ENCODE measurements at places on chromosomes 5 and 9. TPM values are rescaled to one million over a fixed set of nuclear protein-coding genes. Genes with fewer than 3 reads are reported as not detected.

- peaks cover 7% of the 10 kb centered on the region for H3K4me1 ChIP-seq
- H3K36me3 ChIP-seq, result no peaks in the 10 kb centered on the region
- no peak overlapping the region for H3K27ac ChIP-seq
- no peak for DNase-seq
Measured at GRCh38 chr5:115718927-115719326, 93.1 kb upstream of the TMED7 start.

PNPLA7 gene
- 10.1 TPM for total RNA-seq

FBP2 gene
- total RNA-seq, result not detected

HCN1 gene
- total RNA-seq, result 0.09 TPM

DNA sequence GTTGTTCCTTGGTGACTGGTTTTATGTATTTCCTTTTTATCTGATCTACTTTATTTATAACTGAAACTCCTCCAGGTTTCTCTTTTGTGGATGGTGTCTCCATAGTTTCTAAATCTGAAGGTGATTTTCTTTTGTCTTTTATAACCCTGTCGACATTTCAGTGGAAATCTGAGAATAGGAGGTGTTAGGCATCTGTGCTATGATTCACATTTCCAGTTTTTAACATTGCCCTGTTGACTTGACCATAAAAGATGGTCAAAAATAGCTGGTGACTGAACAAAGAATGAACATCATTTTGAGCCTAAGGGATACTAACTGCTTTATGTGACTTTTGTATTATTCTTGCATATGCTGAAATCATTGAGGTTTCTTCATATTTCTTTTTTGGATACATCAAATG lies 190.5 kb downstream of the PCSK1 start:
- no peak overlapping the region for H3K4me3 ChIP-seq
- no peaks in the 10 kb centered on the region for H3K36me3 ChIP-seq
- DNase-seq, result no peak

SHOC1 gene
- not detected for total RNA-seq

HSPA5 gene
- 129 TPM for total RNA-seq

SLC46A2 gene
- not detected for total RNA-seq

- no peaks in the 10 kb centered on the region for H3K36me3 ChIP-seq
- no peak for DNase-seq
- H3K4me3 ChIP-seq, result no peak overlapping the region
- H3K27me3 ChIP-seq, result no peaks in the 10 kb centered on the region
- H3K27ac ChIP-seq, result no peak overlapping the region
Measured at GRCh38 chr5:135223404-135223803, 175.6 kb downstream of the MACROH2A1 start.

CD14 gene
- 17.7 TPM for total RNA-seq

GRCh38 chr9:98450496-98450895 lies 195.0 kb upstream of the TBC1D2 start:
- no peaks in the 10 kb centered on the region for H3K36me3 ChIP-seq
- no peak overlapping the region for H3K4me3 ChIP-seq
- peaks cover under 1% of the 10 kb centered on the region for H3K27me3 ChIP-seq

- no peak for DNase-seq
- no peaks in the 10 kb centered on the region for H3K27me3 ChIP-seq
- no peak overlapping the region for H3K27ac ChIP-seq
- H3K4me3 ChIP-seq, result no peak overlapping the region
Measured at GRCh38 chr9:133901184-133901835, 90.8 kb downstream of the VAV2 start.

DNA sequence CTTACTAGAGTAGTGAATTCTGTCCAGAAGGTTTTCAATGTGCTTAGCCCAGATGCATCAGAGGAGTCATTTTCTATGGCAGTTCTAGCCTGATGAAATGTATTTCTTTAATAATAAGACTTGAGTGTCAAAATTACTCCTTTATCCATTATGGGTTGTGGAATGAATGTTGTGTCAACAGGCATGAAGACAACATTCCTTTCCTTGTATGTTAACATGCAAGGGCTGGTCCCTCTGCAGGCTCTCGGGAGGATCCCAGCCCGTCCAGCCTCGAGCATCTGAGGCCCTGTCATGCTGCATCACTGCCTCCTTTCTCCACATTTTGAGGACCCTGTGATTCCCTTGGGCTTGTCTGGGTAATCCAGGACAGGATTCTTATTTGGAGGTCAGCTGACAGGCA lies 42.9 kb upstream of the FAM120AOS start:
- H3K4me1 ChIP-seq, result peaks cover 21% of the 10 kb centered on the region
- H3K27me3 ChIP-seq, result no peaks in the 10 kb centered on the region
- H3K27ac ChIP-seq, result no peak overlapping the region
- no peak overlapping the region for H3K4me3 ChIP-seq

PHF24 gene
- 0.07 TPM for total RNA-seq

DNA sequence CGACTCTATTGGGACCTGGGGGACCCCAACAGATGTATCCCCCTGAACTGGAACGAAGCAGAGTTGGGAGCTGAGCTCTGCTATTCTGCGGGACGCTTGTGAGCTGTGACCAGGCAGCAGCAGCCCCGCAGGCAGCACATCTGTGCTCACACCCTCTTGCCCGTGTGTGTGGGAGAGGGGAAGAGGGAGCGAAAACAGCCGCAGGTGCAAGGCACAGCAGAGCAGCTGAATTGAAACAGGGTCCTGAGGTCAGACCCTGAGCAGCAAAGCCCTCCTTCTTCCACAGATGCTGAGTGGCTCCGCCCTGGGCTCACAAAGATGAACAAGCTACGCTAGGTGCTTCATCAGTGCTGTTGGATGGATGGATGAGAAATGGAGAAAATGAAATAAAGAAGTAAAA lies 198.7 kb downstream of the HSPA4 start:
- H3K4me3 ChIP-seq, result no peak overlapping the region
- no peaks in the 10 kb centered on the region for H3K36me3 ChIP-seq
- no peaks in the 10 kb centered on the region for H3K4me1 ChIP-seq
- no peaks in the 10 kb centered on the region for H3K27me3 ChIP-seq
- DNase-seq, result no peak

Data from heart left ventricle (tissue), 16 donors.